ENCODE measurements at places on chromosomes 7 and 10. TPM values are rescaled to one million over a fixed set of nuclear protein-coding genes. Genes with fewer than 3 reads are reported as not detected.

EEPD1 gene
- 11.8 TPM for polyA plus RNA-seq

BLNK gene
- polyA plus RNA-seq: 4.5 TPM

PTF1A gene
- polyA plus RNA-seq: 4.9 TPM

HTR5A gene
- polyA plus RNA-seq: 2.8 TPM

CARD11 gene
- 3.2 TPM for polyA plus RNA-seq

NUTM2B gene
- 5.6 TPM for polyA plus RNA-seq

PRKCQ gene
- polyA plus RNA-seq: 2.9 TPM

COL26A1 gene
- polyA plus RNA-seq: 3.1 TPM

PTTG1IP2 gene
- 13.1 TPM for polyA plus RNA-seq

PPP1R9A gene
- 16.7 TPM for polyA plus RNA-seq

MAGI2 gene
- polyA plus RNA-seq: 12.4 TPM

KAZALD1 gene
- polyA plus RNA-seq: 6.8 TPM

FAM25G gene
- 8.6 TPM for polyA plus RNA-seq

MACC1 gene
- polyA plus RNA-seq: 0.17 TPM

OR2A2 gene
- polyA plus RNA-seq: not detected

CPSF4 gene
- polyA plus RNA-seq: 82.4 TPM

GRID2IP gene
- polyA plus RNA-seq: 0.34 TPM

HGF gene
- polyA plus RNA-seq: 3.4 TPM

CALCR gene
- polyA plus RNA-seq: 0.76 TPM

ABCB1 gene
- polyA plus RNA-seq: 6.5 TPM

NME8 gene
- polyA plus RNA-seq: 25.3 TPM

PAPOLB gene
- 65.2 TPM for polyA plus RNA-seq

GHRHR gene
- 2.1 TPM for polyA plus RNA-seq

CYP26C1 gene
- polyA plus RNA-seq: 0.17 TPM

GPR85 gene
- 18.5 TPM for polyA plus RNA-seq

SPDYE2 gene
- polyA plus RNA-seq: 19.5 TPM

SPDYE1 gene
- 8.3 TPM for polyA plus RNA-seq

DNAJC12 gene
- 16.0 TPM for polyA plus RNA-seq

STRIP2 gene
- polyA plus RNA-seq: 18.8 TPM

FGL2 gene
- 18.3 TPM for polyA plus RNA-seq

ZP3 gene
- 2.0 TPM for polyA plus RNA-seq

HOXA5 gene
- polyA plus RNA-seq: 7.6 TPM

POU6F2 gene
- 1.3 TPM for polyA plus RNA-seq

ZNF438 gene
- polyA plus RNA-seq: 16.2 TPM

ACTR3C gene
- 12.2 TPM for polyA plus RNA-seq

Data from testis (tissue), 5 donors.